ENCODE measurements at places on chromosomes 4 and X.
A peak's percentile ranks its signal among the peaks of the same experiment; 100 is the strongest.

DNA sequence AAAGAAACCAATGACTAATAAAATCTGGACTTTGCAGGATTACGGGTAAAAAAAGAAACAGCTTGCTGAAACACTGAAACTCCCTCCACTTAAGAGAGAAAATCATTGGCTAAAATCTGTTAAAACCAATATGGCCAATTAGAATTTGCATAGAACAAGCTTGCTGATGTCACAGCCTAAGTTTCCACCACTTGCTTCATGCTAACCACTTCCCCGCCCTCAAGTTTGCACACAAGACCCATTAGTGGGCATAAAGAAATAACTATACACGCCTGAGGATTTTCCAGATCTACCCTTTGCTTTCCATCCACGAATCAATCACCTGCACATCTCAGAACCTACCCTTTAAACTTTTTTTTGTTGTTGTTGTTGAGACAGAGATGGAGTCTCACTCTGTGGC, 42.7 kb upstream of the PHEX start:
- no peak for DNase-seq

GRCh38 chr4:153383131-153383530, 38.6 kb downstream of the MND1 start:
- DNase-seq, result no peak

- DNase-seq, result no peak
Observed at GRCh38 chr4:3250438-3250955, 1.5 kb downstream of the MSANTD1 start.

DNA sequence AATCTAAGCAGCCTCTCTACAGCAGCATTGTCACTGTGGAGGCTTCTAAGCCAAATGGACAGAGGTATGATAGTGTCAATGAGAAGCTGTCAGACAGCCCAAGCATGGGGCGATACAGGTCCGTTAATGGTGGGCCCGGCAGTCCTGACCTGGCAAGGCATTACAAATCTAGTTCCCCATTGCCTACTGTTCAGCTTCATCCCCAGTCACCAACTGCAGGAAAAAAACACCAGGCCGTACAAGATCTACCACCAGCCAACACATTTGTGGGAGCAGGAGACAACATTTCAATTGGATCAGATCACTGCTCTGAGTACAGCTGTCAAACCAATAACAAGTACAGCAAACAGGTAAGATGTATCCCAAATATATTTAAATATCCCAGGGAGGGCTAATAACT, 4.1 kb downstream of the PCDH7 start:
- DNase-seq, result no peak

DNA sequence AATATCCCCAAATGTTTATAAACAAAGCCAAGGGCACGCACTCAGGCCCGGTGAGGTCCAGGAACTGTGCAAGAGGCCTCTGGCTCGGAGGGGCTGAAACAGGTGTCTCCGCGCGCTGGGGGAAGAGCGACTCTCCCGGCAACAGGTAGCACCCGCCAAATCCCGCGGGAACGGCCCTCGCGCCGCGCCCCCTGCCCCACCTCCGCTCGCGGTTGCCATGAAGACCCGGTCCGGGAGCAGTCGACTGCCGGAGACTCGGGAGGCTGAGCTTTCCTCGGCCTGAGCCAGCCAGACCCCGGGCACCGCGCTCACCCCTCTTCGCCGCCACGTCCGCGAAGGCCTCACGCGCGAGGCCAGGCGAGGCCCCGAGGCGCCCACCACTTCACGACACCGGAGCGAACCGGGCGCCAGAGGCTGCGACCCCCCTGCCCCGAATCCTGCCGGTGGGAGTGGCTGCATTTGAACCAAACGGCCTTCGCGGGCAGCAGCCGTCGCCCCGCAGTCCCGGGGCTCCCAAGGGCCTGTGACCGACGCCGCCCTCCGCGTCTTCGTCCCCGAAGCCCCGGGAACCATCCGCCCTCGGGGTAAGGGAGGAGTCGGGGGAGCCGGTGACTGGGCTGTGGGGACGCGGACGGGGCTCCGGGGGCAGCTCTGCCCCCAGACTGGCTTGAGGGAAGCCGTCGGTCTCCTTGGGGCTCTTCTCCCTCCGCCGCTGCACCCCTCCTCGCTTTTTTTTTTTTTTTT, at the start of gene NSUN7:
Gene NSUN7, plus strand, starts transcription at position 239 of the 744 bp plus-strand sequence. CDS start 739 bp downstream, outside the sequence.
- peak; percentile 95 for DNase-seq

DNA sequence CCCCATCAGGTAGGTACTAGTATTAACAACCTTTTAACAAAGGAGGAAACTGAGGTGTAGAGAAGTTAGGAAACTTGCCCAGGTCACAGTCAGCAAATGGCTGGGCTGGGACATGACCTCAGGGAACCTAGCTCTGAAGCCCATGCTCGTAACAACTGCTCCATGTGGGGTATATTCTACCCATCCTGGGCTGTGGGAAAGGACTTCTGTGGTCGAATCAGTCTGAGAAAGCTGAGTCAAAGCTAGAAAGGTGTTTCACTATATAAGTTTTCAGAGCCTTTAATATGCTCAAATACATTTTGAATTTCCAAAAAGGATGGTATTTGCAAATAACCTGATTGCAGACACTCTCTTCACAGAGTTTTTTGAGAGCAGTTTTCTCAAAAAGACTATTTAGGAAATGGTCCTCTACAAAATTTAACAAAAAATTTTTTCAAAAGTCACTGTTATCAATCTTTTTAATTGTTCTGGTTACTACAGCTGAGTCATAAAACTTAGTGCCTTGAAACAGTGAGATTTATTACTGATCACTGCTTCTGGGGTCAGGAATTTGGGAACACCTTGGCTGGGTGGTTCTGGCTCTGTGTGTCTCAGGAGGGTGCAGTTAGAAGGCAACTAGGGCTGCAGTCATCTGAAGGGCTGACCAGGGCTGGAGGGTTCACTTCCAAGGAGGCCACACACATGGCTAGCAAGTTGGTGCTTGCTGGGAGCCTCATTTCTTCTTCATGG, 53.6 kb downstream of the NSG1 start:
- no peak for DNase-seq

DNA sequence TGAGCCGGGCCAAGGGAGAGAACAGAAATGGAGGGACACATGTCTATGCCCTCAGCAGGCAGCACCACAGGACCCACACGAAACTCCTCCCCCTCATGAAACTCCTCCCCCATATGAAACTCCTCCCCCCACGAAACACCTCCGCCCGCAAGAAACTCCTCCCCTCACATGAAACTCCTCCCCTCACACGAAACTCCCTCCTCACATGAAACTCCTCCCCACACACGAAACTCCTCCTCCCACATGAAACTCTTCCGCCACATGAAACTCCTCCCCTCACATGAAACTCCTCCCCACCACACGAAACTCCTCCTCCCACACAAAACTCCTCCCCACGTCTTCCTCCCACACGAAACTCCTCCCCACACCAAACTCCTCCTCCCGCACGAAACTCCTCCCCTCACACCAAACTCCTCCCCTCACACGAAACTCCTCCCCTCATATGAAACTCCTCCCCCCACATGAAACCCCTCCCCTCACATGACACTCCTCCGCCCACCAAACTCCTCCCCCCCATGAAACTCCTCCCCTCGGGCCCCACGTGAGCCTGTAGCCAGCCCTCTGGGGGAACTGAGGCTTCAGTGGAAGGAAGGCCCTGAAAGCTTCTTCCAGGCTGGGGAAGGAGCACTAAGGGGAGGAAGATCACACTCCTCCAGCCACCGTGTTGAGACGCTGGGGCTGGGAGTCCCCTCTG, 15.2 kb downstream of the ADRA2C start:
- no peak for DNase-seq

- no peak for DNase-seq
Observed at GRCh38 chr4:137394018-137394417, 138.3 kb downstream of the PCDH18 start.

DNA sequence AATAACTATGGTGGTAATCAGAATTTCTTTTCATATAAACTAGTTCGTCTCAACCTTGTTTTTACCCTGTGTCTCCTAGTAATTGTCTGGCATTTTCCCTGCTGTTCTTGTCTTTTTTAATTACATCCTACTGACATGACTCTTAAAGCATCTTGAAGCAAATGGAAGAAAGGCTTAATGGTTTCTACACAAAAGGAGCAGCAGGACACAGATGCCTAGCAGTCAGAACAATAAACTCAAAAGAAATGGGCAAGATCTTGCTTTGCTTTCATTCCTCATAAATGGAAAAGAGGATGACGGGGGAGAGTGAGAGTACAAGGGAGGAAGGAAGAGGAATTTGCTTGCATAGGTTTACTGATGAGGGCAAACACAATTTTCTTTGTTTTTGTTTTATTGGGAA, 293.2 kb upstream of the EMCN start:
- no peak for DNase-seq

- DNase-seq, result no peak
Observed at GRCh38 chr4:94551643-94552564, 100.2 kb downstream of the PDLIM5 start.

All from small intestine (tissue), 16 donors.